ENCODE measurements at places on chromosomes 5 and 9. TPM values are rescaled to one million over a fixed set of nuclear protein-coding genes. Genes with fewer than 3 reads are reported as not detected.

- no peaks in the 10 kb centered on the region for H3K4me1 ChIP-seq
- H3K36me3 ChIP-seq = no peaks in the 10 kb centered on the region
- no peak for DNase-seq
- no peak overlapping the region for H3K27ac ChIP-seq
Measured at GRCh38 chr5:21810737-21811316, 1042.3 kb downstream of the CDH12 start.

DNA sequence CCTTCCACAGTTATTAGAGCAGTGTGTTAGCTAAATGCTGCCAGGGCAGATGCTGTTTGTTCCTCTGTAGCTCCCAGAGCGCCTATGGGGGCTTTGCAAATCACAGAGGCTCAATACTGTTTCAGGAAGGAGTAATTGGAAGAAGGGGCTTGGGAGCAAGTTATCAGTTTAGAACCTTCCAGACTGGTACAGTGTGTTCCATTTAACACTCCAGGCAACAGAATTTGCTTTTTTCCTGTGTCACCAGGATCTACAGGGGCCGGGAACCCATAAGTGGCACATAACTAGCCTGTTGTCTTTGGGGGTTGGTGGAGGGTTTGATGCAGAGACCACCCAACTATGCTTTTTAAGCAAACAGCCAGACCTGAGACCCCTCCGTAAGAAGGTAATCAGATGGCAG, 307.3 kb upstream of the KCNN2 start:
- no peaks in the 10 kb centered on the region for H3K36me3 ChIP-seq
- H3K27me3 ChIP-seq = peaks cover 40% of the 10 kb centered on the region

DNA sequence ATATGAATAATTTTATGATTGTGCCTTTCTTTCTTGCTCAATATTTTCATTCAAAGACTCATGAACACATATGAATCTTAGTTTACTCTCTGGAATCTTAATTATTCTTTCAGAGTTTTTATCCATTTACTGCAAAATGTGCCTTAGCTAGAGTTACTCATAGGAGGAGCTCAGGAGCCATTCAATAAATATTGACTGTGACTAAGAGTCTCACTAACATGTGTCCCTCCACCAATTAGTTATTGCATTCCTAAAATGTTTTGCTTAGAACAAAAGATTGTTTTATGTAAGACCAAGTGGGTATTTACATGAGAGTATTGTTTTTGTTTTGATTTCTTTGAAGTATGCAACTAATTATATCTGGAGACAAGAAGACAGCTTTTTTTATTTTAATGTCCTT, 218.4 kb upstream of the MAST4 start:
- DNase-seq = no peak
- H3K27me3 ChIP-seq = peaks cover 6% of the 10 kb centered on the region
- H3K4me1 ChIP-seq = no peaks in the 10 kb centered on the region
- H3K27ac ChIP-seq = no peak overlapping the region

GRCh38 chr5:57368010-57368409, 114.6 kb downstream of the ACTBL2 start:
- H3K36me3 ChIP-seq = no peaks in the 10 kb centered on the region
- peaks cover 21% of the 10 kb centered on the region for H3K27me3 ChIP-seq
- no peaks in the 10 kb centered on the region for H3K4me1 ChIP-seq
- DNase-seq = no peak
- no peak overlapping the region for H3K27ac ChIP-seq
- no peak overlapping the region for H3K4me3 ChIP-seq

DNA sequence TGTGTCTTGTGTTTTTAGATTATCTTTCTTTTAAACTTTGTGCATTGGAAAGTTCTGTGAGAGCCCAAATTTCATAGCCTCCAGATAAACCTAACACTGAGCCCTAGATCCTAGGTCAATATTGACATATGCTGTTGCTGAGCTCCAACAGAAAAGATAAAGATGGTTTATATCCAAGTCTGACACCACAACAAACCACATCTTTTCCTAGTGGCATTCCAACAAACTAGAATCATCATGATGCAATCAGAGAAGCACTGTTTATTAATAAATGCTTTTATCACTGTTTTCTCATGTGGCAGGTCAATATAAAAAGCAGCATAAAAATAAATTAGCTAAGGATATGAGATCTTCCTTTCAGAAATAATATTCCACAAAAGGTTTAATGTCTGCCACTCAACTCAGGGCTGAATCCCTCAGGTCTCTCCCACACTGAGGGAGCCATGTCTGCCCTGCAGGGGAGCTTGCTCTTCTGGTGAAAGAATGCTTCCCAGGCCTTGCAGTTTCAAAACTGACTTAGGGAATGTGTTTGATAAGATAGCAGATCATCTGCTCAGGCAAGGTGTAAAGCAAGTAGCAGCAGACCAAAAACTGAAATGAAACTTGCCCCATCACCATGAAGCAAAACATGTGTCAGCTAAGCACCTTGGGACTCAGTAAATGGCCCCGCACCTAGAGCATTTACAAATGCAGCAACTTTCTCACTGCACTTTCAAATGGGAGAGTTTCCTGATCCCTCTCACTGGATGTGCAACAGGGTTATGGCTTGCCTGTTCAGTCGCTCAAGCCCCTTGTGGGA, 493.0 kb downstream of the AGTPBP1 start:
- no peaks in the 10 kb centered on the region for H3K36me3 ChIP-seq
- H3K27me3 ChIP-seq = no peaks in the 10 kb centered on the region
- H3K4me1 ChIP-seq = no peaks in the 10 kb centered on the region
- no peak overlapping the region for H3K27ac ChIP-seq
- no peak overlapping the region for H3K4me3 ChIP-seq
- DNase-seq = no peak

- H3K4me1 ChIP-seq = peaks cover 33% of the 10 kb centered on the region
- no peak for DNase-seq
- peaks cover 42% of the 10 kb centered on the region for H3K36me3 ChIP-seq
- no peak overlapping the region for H3K27ac ChIP-seq
- no peak overlapping the region for H3K4me3 ChIP-seq
Measured at GRCh38 chr5:57209316-57210040, 35.6 kb downstream of the GPBP1 start.

DNA sequence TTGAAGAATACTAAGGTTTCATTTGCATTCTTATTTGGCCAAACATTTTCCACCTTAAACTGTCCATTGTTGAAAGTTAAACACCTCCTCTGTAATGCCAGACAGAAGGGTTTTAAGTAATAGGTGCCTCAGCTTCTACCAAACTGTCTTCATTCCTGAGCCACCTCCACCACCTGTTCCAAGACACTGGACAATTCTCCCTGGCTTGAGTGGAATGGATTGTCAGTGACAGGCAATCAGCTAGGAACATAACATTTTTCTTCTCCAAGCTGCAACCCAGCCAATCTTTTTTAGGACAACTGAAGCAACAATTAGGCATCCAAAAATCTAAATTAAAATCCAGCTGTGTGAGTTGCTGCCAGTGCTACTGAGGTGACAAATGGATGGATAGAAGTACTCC, 73.9 kb upstream of the ICE1 start:
- no peak overlapping the region for H3K27ac ChIP-seq
- H3K36me3 ChIP-seq = no peaks in the 10 kb centered on the region
- peaks cover 16% of the 10 kb centered on the region for H3K4me1 ChIP-seq
- no peak for DNase-seq
- no peaks in the 10 kb centered on the region for H3K27me3 ChIP-seq
- H3K4me3 ChIP-seq = no peak overlapping the region

- peaks cover 11% of the 10 kb centered on the region for H3K27me3 ChIP-seq
- H3K36me3 ChIP-seq = no peaks in the 10 kb centered on the region
- no peak for DNase-seq
Measured at GRCh38 chr5:35284364-35284763, 54.1 kb upstream of the PRLR start.

DNA sequence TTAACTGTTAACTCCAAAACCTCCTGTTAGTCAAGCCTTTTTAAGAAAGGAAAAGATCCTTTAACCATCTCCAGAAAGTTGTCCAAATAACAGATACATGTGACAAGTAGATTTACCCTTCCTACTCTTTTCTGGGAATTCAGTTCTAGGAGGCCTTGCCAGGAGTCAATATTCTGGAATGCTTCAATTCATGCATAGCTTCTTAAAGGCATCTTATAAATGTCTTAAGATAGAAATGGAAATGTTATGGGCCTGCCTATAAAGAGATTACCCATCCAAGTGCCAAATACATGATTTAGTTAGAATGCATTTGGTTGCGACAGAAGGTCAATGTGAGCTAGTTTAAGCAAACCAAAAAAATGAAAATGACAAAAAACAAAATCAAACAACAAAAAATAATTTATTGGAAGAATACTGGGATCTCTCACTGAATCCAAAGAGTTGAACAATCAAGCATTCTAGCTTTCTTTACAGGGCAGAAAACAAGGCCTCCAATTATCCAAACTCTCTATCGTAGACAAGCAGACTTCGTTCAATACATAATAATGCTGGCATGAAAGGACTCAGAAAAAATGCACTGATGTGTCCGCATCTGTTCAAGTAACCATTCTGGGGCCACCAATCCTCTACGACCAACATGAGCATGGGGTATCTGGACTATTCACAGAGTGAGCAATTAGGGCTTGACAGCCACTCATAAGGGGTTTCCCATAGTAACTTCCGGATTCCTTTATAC, 188.6 kb downstream of the CTNND2 start:
- H3K4me3 ChIP-seq = no peak overlapping the region
- no peaks in the 10 kb centered on the region for H3K4me1 ChIP-seq

DNA sequence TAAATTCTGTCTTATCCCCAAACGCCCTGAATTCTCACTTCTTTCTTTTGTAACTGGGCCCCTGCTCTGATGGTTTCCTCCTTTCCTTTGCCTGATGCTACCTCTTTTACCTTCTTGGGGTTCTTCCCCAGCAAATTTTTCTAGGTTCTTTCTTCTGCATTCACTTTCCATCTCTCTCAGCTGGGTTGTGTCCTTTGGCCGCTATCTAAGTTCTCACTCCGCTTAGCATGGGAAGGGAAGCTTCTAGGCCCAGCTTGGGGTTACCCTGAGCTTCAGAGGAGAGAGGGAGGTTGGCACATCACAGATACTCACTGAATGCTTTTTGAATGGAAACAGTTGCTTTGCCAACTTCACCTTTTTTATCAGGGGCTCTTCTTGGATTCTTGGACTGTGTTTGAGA, 17.0 kb downstream of the PALM2AKAP2 start:
- H3K36me3 ChIP-seq = no peaks in the 10 kb centered on the region
- H3K4me1 ChIP-seq = no peaks in the 10 kb centered on the region
- no peak overlapping the region for H3K27ac ChIP-seq
- no peak for DNase-seq
- H3K4me3 ChIP-seq = no peak overlapping the region

- no peaks in the 10 kb centered on the region for H3K27me3 ChIP-seq
- peaks cover 38% of the 10 kb centered on the region for H3K4me1 ChIP-seq
- peak overlapping the region; percentile 80 for H3K27ac ChIP-seq
- DNase-seq = no peak
- H3K36me3 ChIP-seq = peaks cover 26% of the 10 kb centered on the region
- H3K4me3 ChIP-seq = no peak overlapping the region
Measured at GRCh38 chr9:130106860-130107233, 53.1 kb downstream of the GPR107 start.

DNA sequence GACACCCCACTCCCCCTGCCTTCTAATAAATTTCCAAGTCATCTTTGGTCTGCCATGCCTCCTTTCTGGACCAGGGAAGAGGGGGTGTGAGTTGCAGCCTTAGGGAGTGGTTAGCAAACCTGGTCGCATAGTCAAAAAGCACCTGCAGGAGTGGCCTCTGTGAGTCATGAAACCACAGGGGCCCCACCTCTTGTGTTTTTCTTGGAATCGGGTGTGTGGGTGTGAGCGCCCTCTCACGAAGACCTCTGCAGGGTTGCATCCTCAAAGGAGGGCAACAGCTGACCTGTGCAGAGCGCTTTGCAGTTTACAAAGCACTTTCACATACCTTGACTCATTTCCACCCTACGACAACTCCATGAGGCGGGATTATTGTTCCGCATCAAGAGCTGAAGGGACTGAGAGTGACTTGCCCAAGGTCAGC, 36.8 kb upstream of the TEX48 start:
- H3K4me1 ChIP-seq = peaks cover 63% of the 10 kb centered on the region
- peaks cover 48% of the 10 kb centered on the region for H3K36me3 ChIP-seq
- H3K4me3 ChIP-seq = peak overlapping the region; percentile 50
- peak overlapping the region; percentile 94 for H3K27ac ChIP-seq
- H3K27me3 ChIP-seq = peaks cover 8% of the 10 kb centered on the region

GRCh38 chr9:105385381-105385985, 62.4 kb upstream of the FSD1L start:
- peak overlapping the region; percentile 83 for H3K27ac ChIP-seq
- DNase-seq = peak; percentile 60
- H3K4me1 ChIP-seq = peaks cover 19% of the 10 kb centered on the region
- H3K4me3 ChIP-seq = peak overlapping the region; percentile 84

GRCh38 chr9:88954066-88954465, 37.2 kb upstream of the S1PR3 start:
- no peak overlapping the region for H3K27ac ChIP-seq
- H3K4me3 ChIP-seq = no peak overlapping the region
- no peaks in the 10 kb centered on the region for H3K36me3 ChIP-seq
- peaks cover 17% of the 10 kb centered on the region for H3K27me3 ChIP-seq
- peaks cover 6% of the 10 kb centered on the region for H3K4me1 ChIP-seq

- no peak for DNase-seq
- H3K27ac ChIP-seq = no peak overlapping the region
- H3K4me1 ChIP-seq = no peaks in the 10 kb centered on the region
- no peak overlapping the region for H3K4me3 ChIP-seq
- H3K27me3 ChIP-seq = peaks cover 9% of the 10 kb centered on the region
- H3K36me3 ChIP-seq = no peaks in the 10 kb centered on the region
Measured at GRCh38 chr9:35341585-35341984, 148.3 kb upstream of the RUSC2 start.

- H3K27ac ChIP-seq = no peak overlapping the region
- H3K4me1 ChIP-seq = no peaks in the 10 kb centered on the region
- H3K36me3 ChIP-seq = no peaks in the 10 kb centered on the region
- no peak overlapping the region for H3K4me3 ChIP-seq
Measured at GRCh38 chr5:15026011-15026893, 154.7 kb upstream of the ANKH start.

DNA sequence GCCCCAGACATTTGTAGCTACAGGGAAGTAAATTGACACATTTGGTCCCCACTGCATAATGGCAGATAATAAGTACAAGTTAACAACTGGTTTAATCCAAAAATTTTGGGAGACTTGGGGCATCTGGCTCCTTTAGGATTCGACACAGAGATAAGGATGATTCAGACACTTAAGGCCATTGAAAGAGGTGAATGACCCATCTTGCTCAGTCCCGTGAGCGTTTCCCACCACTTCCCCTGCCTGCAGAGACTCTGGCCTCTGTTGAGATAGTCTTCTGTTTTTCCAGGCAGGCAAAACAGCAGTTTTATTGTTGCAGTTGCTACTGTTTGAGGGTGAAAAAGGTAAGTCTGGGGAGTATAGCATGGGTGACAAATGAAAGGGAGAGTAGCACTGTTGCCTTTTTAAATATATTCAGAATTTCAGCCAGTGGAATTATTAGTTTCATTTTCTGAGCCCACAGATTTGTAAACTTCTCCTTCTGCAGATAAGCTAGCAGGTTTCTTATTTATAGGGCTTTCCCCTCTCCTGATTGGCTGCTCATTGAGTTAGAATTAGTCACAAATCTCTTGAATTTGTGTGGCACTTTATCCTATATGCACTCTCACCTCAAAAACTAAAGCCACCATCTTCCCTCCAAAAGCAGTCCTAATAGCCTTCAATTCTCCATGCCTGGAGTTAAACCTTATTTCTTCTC, 19.3 kb downstream of the ACO1 start:
- H3K4me1 ChIP-seq = peaks cover 3% of the 10 kb centered on the region
- H3K27me3 ChIP-seq = no peaks in the 10 kb centered on the region
- peaks cover 16% of the 10 kb centered on the region for H3K36me3 ChIP-seq
- no peak overlapping the region for H3K4me3 ChIP-seq
- no peak for DNase-seq

Gene TPRN
- total RNA-seq = 11.1 TPM

Gene TAF11L8
- not detected for total RNA-seq

Gene UQCRQ
- total RNA-seq = 446 TPM

Gene SH3TC2
- total RNA-seq = not detected

Gene CLINT1
- 48.4 TPM for total RNA-seq

Gene SMIM27
- total RNA-seq = 20.8 TPM

Gene NR2F1-AS1
- total RNA-seq = not detected

Gene PLPP7
- total RNA-seq = not detected

Gene LCN15
- not detected for total RNA-seq
